ENCODE measurements at places on chromosomes 12 and 14. TPM values are rescaled to one million over a fixed set of nuclear protein-coding genes. Genes with fewer than 3 reads are reported as not detected.

Gene RAD9B
- total RNA-seq: 1.4 TPM

Gene BRAP
- total RNA-seq: 20.6 TPM

Gene TRHDE
- not detected for total RNA-seq

Gene B4GALNT3
- total RNA-seq: 3.1 TPM

Gene CD163L1
- 0.54 TPM for total RNA-seq

Gene KRT71
- total RNA-seq: not detected

Gene FERMT2
- total RNA-seq: 223 TPM

Gene DDN
- 0.13 TPM for total RNA-seq

Gene LPAR5
- not detected for total RNA-seq

Gene PLEKHH1
- 0.86 TPM for total RNA-seq

Gene RHOJ
- 4.3 TPM for total RNA-seq

Gene FAM186B
- total RNA-seq: 0.39 TPM

Gene CACNA2D4
- total RNA-seq: 1.2 TPM

Gene CLEC1B
- not detected for total RNA-seq
